ENCODE measurements at places on chromosomes 1 and 21.

GRCh38 chr1:115118611-115119010, 29.3 kb upstream of the TSPAN2 start:
- no peak for DNase-seq

GRCh38 chr1:226027538-226028217, 28.5 kb upstream of the SDE2 start:
- DNase-seq = no peak

GRCh38 chr1:15017120-15017519, 136.4 kb upstream of the TMEM51 start:
- no peak for DNase-seq

DNA sequence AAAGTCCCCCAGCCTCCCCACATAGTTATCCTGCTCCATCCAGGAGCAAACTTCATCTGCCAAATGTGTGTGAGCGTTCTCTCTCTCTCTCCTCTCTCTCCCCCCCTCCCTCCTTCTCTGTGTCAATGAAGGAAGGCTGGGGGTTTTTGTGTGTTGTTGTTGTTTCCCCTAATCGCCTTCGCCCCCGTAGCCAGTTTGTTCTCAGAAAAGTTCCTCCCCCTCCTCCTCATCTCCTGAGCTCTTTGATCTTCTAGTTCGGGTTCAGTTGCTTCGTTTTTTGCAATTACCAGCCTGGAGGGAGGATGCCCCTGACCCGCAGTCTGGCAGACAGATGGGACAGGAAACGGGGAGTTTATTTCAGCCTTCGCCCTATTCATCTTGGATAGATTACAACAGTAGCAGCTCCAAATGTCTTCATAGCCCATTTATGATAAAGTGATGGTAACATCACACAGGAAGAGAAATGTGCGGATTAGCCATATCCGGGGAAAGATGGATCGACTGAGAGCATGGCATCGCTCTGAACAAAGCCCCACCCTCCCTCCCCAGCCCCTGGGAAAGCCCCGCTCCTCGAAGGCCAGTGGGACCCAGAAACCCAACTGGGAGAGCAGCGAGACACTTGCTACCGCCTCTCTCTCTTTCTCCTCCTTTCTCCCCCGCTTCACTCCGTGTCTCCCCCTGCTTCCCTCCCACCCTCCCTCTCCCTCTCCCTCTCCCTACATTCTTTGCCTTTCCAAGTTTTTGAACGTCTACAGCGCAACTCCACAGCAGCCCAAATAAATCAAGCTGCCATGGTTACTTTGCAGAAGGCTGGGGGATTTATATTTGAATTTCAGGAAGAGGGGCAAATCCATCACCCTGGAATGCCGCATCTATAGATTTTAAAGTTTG, 139.7 kb upstream of the ARHGEF16 start:
- no peak for DNase-seq

DNA sequence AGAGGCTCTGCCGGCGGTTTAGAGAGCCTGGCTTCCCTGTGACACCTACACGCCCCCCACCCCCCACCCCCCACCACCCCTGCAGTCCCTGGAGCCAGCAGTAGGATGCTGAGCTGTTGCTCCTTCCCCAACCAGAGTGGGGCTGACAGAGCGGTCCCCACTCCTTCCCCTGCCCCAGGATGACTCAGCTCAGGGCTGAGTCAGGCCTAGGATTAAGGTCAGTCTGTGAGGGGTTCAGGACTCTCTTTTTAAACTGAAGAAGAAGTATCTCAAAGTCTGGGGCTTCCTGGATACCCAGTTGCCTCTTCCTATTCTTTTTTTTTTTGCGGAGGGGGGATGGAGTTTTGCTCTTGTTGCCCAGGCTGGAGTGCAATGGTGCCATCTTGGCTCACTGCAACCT, 19.1 kb downstream of the DMBX1 start:
- DNase-seq = no peak

DNA sequence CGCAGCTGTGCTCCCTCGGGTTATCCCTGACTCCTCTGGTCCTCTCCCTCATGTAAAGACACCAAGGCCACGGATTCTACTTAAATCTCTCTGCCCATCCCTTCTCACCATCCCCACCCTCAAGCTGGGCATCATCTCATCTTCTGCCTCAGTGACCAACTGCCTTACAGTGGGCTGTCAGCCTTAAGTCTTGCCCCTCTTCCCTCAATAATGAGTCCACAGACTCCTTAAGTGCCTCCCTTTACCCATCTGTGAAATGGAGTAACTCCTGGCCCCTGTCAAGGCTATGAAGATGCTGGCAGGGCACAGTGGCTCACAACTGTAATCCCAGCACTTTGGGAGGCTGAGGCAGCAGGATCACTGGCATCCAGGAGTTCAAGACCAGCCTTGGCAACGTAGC, 12.1 kb downstream of the SH3BGRL3 start:
- DNase-seq = no peak

DNA sequence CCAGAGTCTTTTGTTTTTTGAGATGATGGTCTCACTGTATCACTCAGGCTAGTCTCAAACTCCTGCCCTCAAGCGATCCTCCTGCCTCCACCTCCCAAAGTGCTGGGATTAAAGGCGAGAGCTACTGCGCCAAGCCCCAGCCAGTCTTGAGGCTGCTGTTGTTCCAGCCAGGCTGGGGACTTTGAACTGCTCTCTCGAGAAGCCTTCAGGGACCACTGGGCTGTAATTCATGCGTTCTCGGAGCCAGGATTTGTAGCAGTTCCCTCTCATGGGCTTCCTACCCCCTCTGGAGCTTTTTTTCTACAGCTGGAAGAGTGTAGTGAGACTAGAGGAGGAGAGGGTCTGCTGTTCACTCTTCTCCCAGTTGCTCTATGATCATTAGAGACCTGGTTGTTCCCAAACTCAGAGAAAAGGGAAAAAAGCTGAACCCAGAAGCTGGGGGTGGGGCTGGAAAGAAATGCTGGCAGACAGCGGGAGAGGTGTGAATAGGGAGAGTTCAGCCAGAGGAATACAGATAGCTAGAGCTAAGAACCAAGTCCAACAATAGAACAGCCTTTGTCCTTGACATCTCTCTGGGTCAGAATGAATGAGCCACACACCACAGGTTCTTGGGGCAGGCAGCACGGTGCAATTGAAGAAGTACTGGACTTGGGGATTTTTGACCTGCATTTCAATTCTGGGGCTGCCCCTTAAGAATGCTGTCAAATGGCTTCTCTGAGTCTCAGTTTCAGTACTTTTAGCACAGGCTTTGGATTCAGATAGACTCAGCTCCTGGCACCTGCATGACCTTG, 13.2 kb upstream of the SLC41A1 start:
- DNase-seq = no peak

DNA sequence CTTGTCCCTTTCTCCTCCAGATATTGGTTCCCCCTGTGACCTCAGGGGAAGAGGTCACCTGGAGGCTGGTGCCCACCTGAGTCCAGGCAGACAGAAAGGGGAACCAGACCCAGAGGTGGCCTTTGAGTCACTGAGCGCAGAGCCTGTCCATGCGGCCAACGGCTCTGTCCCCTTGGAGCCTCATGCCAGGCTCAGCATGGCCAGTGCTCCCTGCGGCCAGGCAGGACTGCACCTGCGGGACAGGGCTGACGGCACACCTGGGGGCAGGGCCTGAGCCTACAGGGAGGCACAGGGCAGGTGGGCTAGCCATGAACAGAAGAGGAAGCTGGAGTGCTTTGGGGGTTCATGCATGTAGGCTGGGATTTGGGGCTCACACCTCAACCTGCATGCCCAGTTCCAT, 2.7 kb downstream of the TNFRSF14 start:
- DNase-seq = no peak

GRCh38 chr1:177440821-177441220, 270.1 kb downstream of the BRINP2 start:
- DNase-seq = no peak

- DNase-seq = no peak
Observed at GRCh38 chr1:44500181-44501046, 95.4 kb downstream of the RNF220 start.

DNA sequence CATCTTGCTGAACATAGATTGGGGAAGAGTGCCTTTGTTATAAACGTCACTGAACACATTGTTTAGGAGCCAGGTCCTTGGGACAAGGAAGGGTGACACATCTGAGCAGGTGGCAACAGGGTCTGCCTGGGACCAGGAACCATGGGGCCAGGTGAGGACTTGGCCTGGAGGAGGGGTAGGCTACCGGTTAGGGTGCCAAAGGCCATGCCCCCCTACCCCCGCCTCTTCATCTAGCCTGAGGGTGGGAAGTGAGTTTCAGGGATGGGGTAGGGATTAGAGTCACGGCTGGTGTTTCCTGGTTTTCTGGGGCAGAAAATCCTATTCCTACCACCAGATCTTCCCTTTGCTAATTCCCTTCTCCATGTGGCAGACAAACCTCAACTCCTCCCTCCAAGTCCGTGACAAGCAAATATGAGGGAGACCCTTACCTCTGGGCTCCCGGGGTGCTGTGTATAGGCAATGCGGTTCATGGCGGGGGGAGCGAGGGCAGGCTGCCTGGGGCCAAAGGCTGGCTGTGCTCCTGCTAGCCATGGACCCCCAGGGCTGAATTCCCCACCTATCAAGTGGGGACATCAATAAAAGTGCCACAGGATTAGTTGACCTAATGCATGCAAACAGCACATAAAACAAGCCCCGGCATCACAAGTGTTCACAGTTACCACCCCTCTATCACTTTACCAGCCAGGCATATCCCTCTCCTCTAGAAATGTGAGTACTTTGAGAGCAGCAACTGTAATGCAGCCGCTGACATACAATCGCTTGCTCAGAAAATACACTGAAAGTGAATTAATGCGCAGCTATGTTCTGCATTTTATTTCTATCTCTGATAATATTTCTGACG, 14.5 kb downstream of the CD247 start:
- DNase-seq = no peak

- DNase-seq = no peak
Observed at GRCh38 chr1:226629896-226630550, 81.5 kb downstream of the STUM start.

GRCh38 chr1:60031146-60031545, 42.4 kb downstream of the C1orf87 start:
- DNase-seq = no peak

DNA sequence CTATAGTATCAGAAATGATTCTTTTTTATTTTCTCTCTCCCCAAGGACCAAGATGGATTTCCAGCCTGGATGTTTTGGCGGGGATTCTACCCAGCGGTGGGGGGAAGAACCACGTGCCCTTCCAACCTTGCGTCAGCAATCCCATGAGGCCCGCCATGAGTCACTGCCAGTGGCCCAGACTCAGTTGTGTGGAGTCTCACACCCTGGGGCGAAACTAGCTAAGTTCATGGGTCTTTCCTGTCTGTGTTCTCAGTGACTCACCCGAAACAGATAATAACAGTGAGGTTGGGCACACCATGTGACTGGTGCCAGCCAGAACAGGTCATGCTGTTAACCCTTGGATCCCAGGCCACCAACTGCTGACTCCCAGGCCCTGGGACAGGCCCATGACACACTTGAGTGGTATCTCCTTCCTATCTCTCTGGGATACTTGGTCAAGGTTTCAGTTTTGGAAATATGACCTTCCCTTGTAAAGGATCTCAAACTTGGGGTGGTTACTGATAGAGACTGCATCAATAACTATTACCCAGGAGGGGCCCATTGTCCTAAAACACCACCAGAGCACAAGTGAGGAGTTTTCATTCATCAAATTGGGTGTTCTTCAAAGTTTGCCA, 98.0 kb upstream of the DUSP10 start:
- peak; percentile 32 for DNase-seq

- DNase-seq = no peak
Observed at GRCh38 chr1:200527670-200528069, 92.9 kb downstream of the KIF14 start.

GRCh38 chr1:24093732-24094131, 18.2 kb downstream of the MYOM3 start:
- no peak for DNase-seq

GRCh38 chr1:54849219-54850068, 37.6 kb downstream of the DHCR24 start:
- no peak for DNase-seq

DNA sequence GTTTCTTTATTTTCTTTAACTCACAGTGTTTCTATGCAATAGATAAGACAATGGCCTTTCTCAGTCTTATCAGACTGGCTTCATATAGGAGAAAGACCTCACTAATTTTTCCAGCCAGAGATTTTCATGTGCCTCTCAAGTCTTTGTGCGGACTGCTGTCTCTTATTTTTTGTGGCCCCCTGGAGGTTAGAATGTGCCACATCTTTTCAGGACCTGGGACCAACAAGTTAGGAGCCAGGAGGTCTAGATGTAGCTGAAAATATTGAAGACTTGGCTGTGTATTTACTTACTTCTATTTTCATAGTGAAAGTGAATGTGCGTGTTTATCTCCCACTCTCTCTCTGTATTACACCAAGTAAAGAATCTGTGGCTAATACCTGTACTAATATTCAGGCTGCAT, 42.1 kb upstream of the CFHR3 start:
- DNase-seq = no peak

- no peak for DNase-seq
Observed at GRCh38 chr1:30609999-30610345, 113.4 kb downstream of the MATN1 start.

GRCh38 chr1:76109404-76109803, 34.9 kb downstream of the ST6GALNAC3 start:
- no peak for DNase-seq

GRCh38 chr21:38988509-38989378, 183.0 kb downstream of the ETS2 start:
- no peak for DNase-seq

DNA sequence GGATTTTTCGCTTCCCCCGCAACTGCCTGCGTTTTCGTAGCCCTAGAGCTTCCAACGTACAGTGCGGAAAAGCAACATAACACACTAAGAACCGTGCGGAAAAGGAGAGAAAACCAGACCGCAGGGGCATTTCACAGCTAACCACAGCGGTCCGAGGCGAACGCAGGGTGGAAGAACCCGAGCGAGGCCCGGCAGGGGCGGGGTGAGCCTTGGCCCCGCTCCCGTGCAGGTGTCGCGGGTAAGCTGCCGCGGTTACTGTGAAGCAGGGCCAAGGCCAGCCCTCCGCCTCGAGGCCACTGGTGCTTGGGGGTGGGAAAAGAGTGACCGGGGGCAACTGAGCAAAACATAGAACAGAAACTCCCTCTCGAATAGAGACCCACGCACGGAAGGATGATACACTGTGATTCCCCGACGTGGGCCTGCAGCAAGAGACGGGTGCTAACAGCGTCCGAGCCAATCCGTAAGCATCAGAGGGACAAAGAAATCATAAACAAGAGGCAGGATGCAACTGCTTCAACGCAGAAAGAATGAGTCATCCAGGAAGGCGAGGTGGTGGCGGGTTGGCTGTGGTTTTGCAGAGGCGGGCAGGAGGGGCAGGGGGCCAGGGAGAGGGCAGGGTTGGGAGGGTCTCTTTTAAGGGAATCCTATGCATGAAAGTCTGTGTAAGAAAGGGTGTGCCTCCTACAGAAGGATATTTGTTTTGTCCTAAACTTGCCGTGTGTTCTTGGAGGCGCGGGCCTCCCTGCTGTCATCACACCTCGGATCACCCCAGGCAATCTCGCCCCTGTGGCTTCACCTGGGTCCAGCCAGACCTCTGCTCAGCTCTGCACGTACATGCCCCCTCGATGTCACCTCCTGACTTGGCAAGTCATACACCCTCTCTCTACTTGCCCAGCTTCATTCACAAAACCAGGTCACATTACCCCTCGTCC, 7.3 kb downstream of the GNG4 start:
- no peak for DNase-seq

Measured in non-pigmented ciliary epithelial cell (primary cell).